T-helper 22 cell (primary cell): ENCODE measurements at places on chromosomes 7 and 10.

DNA sequence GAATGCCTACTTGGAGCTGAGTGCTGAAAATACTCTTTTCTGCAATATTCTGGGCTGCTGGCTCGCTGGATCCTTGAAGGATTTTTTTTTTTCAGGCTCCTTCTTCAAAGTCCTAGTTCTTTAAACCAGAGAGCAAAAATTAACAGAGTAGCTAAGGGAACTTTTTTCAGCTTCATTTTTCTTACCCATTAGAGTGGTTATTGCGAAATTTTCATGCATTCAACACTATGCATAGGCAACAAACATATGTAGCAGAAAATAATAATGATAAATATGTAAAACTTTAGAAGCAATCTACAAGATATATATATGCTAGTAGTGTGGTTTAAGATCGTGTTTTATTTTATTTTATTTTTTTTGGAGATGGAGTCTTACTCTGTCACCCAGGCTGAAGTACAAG, 264.6 kb downstream of the SFMBT2 start:
- no peak for DNase-seq

GRCh38 chr10:129758207-129759021, 205.7 kb downstream of the EBF3 start:
- DNase-seq, result no peak

- no peak for DNase-seq
These were observed 633.4 kb downstream of the PARD3 start for GRCh38 chr10:34181553-34182300.

- no peak for DNase-seq
These were observed 76.8 kb downstream of the CTBP2 start for GRCh38 chr10:125083576-125083920.

- no peak for DNase-seq
These were observed 104.7 kb downstream of the ICA1 start for GRCh38 chr7:8157296-8157695.

DNA sequence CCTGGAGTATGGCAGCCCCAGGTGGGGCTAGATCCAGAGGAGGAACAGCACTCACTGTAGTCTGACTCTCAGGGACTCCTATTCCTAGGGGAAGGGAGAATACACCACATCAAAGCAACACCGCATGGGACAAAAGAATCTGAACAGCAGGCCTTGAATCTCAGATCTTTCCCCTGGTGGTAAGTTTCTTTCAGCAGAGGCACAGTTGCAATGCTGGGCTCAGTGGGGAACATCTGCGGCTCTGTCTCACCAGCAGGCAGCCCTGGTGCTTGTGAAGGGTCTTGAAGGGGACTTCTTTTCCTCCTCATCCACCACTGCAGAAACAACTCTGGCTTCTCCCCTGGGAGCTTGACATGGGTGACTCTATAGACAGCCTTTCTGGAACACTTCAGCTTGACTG, 111.2 kb upstream of the ARHGAP21 start:
- no peak for DNase-seq
